ENCODE measurements at places on chromosomes 3 and 15. TPM values are rescaled to one million over a fixed set of nuclear protein-coding genes. Genes with fewer than 3 reads are reported as not detected.

DNA sequence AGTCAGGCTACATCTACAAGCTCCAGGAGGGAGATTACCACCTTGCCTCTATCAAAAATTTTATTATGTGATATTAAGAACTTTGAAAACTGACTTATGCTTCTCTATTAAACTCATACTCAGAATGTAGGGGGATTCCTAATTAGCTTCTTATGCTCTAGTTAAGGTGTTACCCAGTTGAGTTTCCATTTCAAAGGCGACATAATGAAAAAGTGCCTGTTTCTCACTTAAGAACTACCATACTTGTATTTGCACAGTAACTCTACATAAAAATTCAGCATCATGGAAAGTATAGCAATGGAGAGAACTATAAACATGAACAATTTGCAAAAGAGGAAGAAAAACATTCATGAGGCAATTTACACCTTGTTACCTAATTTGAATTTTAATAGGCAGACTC lies 739.1 kb downstream of the ZPLD1 start:
- DNase-seq: no peak

- DNase-seq: peak; percentile 48
These were observed 18.9 kb upstream of the ACAP2 start for GRCh38 chr3:195461594-195462307.

- DNase-seq: no peak
These were observed 26.7 kb upstream of the GRIP2 start for GRCh38 chr3:14566812-14567211.

DNA sequence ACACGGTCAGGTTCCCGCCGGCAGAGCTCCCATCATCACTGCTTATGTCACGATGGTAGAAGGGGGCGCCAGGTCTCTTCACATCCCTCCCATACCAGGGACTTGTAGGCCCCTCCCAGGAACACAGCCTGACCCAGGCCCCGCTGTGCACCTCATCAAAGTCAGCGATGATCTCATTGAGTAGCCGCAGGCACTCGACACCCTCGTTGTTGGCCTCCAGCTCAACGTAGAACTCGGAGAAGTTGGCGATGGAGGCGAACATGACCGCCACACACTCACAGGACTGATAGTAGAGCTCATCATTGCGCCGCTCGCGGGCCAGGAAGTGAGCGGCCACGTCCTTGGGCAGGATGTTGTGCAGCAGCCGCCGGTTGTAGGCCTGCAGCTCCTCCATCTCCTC lies 89.2 kb downstream of the SEC22A start:
- DNase-seq: peak; percentile 35

GRCh38 chr15:75551091-75551490 lies 28.0 kb downstream of the PTPN9 start:
- DNase-seq: no peak

- no peak for DNase-seq
These were observed 43.4 kb downstream of the RPLP1 start for GRCh38 chr15:69496001-69496400.

GRCh38 chr15:67859331-67859946 lies 19.6 kb upstream of the RNU6-1 start:
- DNase-seq: peak; percentile 53

DNA sequence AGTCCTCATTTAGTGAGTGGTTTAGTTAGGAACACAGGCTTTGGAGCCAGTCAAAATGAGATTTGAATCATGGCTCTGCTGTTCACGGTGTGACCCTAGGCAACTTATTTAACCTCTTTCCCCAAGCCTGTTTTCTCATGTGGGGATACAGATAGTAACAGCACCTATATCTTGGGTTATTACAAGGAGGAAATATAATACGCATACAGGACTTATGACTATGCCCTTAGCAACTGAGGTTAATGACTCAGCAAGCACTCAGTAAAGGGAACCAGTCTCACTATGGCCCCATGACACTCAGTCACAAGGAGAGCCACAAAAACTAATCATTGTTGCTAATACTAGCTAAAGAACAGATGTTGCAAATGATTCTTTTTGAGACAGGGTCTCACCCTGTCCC lies 45.9 kb downstream of the SUMF1 start:
- DNase-seq: no peak

DNA sequence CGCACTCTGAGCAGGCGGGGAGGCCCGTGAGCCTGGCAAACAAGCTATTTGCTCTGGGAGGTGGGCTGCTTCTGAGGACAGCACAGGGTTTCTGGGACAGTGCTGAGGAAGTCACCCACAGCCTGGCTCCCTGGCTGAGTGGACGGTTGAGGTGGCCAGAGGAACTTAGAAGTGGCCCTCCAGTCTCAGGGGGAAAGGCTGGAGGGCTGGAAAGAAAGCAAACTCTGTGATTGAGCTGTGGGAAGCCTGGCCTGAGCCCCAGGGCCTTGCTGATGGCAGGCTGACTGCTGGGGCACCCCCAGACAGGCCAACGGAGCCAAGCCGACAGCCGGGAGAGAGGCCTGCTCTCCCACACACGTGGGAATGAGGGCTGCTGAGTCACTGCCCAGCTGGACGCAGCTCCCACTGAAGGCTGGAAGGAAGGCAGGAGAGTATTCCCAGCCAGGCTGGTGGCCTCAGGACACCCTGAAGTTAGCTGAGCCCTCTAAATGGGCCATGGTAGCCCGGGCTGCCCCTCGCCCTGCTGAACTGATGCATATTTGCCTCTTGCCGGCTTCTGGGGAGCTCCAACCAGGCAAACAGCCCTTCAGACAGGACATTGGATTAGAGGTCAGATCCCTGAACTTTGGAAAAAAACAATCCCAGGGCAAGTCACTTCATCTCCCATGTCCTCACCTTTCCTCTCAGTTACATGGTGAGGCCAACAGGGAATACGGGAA lies 98.0 kb upstream of the TLE3 start:
- no peak for DNase-seq

GRCh38 chr3:88058306-88058580 lies 562 bp downstream of the CGGBP1 start:
- no peak for DNase-seq

GRCh38 chr15:41783296-41783695 lies 9.0 kb downstream of the MAPKBP1 start:
- DNase-seq: no peak

The TM4SF18 gene
- not detected for total RNA-seq

The CACNA2D3 gene
- 0.42 TPM for total RNA-seq

The ATG3 gene
- total RNA-seq: 36.3 TPM

The DTWD1 gene
- 39.6 TPM for total RNA-seq

All from endodermal cell (in vitro differentiated cells).